ENCODE measurements at places on chromosomes 4 and X. TPM values are rescaled to one million over a fixed set of nuclear protein-coding genes. Genes with fewer than 3 reads are reported as not detected.

The CYTL1 gene
- total RNA-seq, result 41.8 TPM

The MAGEC2 gene
- total RNA-seq, result not detected

The HSFX4 gene
- total RNA-seq, result not detected

The SPANXA2 gene
- total RNA-seq, result not detected

The PLP2 gene
- 12.0 TPM for total RNA-seq

The TMPRSS11A gene
- not detected for total RNA-seq

The TBX22 gene
- total RNA-seq, result not detected

The KIT gene
- total RNA-seq, result 1.2 TPM

The GATA1 gene
- total RNA-seq, result not detected

The TLR10 gene
- not detected for total RNA-seq

- no peak for DNase-seq
These were observed 86.7 kb downstream of the ATP8A1 start for GRCh38 chr4:42570221-42570620.

GRCh38 chr4:40283968-40284367 lies 51.2 kb upstream of the CHRNA9 start:
- peak; percentile 24 for DNase-seq

- no peak for DNase-seq
These were observed 37.2 kb downstream of the CXXC4 start for GRCh38 chr4:104457308-104457981.

DNA sequence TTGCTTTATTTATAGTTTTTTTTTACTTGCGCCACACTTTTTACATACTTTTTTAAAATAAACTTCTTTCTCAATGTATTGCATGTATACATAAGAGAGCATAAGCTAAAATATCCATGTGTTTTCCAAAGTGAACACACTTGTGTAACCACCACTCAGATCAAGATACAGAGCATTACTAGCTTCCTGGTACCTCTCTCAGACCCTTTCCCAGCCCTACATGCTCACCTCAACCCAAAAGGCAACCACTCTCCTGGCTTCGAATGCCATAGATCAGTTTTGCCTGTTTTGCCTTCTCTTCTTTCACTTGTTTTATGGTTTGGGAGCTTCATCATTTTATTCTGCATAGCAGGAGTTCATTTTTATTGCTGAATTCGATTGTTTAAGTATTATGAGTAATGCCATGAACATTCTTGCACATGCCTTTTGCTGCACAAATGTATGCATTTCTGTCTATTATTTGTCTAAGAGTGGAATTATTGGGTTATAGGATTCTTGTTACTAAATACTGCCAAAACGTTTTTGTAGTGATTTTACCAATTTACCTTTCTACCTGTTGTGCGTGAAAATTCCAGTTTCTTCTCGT lies 45.9 kb upstream of the NUDT6 start:
- no peak for DNase-seq

- no peak for DNase-seq
These were observed 62.7 kb upstream of the USP9X start for GRCh38 chrX:41022566-41022965.

GRCh38 chr4:46852800-46853199 lies 56.2 kb downstream of the COX7B2 start:
- no peak for DNase-seq

- DNase-seq, result no peak
These were observed 1395.0 kb upstream of the ADGRL3 start for GRCh38 chr4:59805176-59805575.

DNA sequence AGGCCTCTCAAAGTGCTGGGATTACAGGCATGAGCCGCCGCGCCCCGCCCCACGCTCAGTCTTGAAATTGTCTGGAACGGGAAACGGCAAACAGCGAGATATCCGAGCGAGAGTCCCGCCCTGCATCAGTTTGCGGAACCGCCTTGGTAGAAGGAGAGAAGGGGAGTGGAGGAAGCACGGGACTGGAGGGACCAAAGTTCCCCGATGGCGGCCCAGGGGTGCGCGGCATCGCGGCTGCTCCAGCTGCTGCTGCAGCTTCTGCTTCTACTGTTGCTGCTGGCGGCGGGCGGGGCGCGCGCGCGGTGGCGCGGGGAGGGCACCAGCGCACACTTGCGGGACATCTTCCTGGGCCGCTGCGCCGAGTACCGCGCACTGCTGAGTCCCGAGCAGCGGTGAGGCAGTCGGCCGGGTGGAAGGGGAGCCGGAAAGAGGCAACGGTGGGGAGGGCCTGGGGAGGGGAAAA lies at the start of gene BST1:
Gene BST1, plus strand, starts transcription at position 125 of the 463 bp plus-strand sequence. Its CDS starts 80 bp downstream, at position 205.
- no peak for DNase-seq

- DNase-seq, result no peak
These were observed 41.8 kb downstream of the CLCN3 start for GRCh38 chr4:169662206-169662605.

DNA sequence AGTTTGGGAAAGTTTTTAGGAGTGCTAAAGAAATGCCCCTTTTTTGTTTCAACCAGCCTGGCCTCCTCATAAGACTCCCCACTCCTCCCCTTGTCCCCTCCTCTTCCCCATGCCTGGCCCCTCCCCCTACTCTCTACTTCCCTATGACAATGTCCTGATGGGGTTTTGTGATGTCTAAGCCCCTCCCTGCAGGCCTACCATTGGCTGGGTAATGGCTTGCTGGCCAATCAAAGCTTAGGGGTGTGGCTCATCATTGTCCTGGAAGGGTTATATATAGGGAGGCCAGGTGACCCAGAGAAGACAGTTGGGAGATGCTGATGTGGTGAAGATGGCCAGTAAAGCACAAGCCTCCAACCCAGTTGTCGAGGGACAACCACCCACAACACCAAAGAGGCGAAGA lies 48.2 kb upstream of the PASD1 start:
- DNase-seq, result no peak

DNA sequence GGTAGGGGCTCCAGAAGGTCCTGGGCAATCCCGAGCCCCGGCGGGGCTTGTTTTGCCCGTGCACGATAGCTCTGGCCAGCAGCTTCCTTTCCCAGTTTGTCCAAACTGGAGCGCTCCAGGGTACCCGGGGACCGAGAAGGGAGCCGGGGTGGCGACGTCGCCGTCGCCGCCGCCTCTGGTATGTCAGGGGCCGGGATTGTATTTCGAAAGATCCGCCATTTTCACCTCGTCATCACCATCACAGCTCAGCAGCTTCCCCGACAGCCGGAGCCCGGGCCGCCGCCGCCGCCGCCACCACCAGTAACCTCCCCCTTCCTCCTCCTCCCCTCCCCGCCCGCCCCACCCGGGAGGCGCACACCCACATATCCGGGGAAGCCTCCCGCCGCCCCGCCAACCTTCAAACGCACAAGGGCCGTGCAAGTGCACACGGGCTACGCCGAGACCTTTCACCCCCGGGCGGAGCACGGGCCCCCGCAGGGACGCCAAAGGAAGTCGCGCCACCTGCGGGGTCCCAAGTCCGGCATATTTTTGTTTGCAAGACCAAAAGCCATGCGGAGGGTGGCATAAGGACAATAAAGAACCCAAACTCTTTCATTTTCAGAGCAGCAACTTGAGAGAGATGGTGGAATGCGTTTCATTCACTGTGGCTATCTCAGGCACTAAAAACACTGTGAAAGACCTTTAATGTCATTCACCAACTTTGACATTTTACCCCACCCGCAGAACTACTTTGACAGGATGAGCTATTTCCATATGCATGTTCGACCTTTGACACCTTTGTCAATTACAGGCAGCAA lies at the start of gene LIN54:
Gene LIN54, minus strand, starts transcription at position 302 of the 797 bp plus-strand sequence. CDS start 25,979 bp downstream, outside the sequence.
- DNase-seq, result peak; percentile 44

DNA sequence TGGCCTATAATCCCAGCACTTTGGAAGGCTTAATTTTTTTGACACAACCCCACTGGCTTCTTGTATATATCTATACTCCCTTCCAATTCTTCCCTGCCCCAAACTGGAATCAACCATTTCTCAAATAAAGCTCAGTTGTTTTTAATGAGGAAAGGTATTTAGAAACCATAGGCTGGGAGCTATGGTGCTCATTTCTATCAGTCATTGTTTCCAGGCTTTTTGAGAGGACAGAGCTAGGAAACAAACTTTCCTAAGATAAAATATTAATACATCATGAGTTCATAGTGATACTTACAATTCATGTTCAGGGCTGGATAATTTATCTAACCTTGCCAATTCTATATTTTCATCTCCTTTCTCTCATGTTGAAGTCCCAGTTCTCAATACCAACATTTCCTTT lies 50.3 kb downstream of the BCOR start:
- DNase-seq, result no peak

DNA sequence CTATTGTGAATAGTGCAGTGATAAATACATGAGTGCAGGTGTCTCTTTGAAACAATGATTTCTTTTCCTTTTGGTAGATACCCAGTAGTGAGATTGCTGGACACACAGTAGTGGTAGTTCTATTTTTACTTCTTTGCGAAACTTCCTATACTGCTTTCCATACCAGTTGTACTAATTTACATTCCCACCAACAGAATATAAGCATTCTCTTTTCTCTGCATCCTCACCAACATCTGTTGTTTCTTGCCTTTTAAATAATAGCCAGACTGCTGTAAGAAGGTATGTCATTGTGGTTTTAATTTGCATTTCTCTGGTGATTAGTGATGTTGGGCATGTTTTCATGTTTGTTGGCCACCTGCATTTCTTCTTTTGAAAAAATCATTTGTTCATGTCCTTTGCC lies 105.9 kb downstream of the COL4A6 start:
- no peak for DNase-seq

GRCh38 chr4:143701365-143701764 lies 890 bp upstream of the FREM3 start:
- no peak for DNase-seq

- DNase-seq, result no peak
These were observed 1.0 kb downstream of the SH3KBP1 start for GRCh38 chrX:19886375-19886774.

DNA sequence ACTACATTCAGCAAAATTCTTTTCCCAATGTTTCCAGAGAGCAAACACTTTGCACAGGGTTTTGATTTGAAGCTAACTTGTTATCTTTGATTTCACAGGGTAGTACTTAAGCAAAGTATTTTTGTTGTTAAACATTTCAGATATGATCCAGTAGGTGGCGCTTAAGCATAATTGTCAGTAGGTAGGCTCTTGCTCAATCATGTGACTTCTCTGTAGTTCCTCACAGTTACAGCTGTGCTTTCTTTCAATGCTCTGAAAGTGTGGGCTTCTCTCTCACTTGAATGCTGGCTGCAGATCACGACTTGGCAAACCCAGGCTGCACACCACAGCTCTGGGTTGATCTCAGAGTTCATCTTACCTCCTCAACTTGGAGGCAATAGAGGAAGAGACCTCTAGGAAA lies 1016.5 kb downstream of the SH3BGRL start:
- DNase-seq, result peak; percentile 14

DNA sequence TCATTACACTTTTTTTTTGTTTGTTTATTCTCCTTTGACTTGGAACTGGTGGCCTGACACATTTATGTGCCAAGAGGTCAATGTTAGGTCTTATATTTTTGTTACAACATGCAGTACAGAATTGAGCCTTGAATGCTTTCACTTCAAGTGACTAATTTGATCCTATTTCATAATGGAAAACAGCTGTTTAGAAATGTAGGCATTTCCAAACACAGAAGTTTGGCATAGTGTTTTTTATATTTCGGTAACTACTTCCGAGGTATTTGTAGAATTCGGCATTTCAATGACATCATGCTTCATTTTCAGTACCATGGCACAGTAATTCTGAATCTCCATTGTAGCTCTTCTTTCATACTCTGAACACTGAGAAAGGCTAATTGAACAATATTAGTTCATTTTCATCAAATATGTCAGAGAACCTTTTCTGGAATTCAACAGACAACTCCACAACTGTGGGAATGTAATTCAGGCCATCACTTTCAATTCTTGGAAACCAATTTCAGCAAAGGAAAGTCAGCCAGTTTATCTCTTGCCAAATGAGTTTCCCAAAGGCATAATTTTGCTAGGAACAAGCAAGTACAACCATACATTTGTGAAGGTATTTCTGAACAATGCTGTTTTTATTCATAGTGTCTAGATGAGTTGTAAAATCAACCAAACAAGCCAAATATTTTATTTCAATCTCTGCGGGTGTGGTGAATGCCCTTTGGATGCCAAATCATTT lies 11.4 kb downstream of the FAM120C start:
- no peak for DNase-seq

GRCh38 chr4:80535551-80535950 lies 200.0 kb downstream of the CFAP299 start:
- DNase-seq, result no peak

GRCh38 chr4:145868637-145869409 lies 69.8 kb downstream of the ZNF827 start:
- peak; percentile 25 for DNase-seq

- no peak for DNase-seq
These were observed 69.8 kb upstream of the TTC29 start for GRCh38 chr4:147015491-147015890.

DNA sequence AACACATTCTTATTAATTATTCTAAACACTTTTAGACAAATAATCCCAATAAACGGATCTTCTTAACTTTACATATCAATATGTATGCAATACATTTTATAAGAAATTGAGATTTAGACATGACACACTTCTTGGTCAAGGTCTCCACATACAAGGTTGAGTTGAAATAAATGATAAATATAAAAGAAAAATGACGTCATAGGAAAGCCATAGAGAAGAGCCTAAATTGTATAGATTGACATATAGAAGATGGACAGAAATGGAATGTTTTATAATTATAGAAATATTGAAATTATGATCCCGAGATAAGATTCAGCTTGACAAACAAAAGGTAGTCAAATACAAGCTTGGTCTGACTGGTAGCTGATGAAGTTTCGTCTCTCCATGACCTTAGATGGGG lies 87.4 kb downstream of the RNF150 start:
- DNase-seq, result no peak

DNA sequence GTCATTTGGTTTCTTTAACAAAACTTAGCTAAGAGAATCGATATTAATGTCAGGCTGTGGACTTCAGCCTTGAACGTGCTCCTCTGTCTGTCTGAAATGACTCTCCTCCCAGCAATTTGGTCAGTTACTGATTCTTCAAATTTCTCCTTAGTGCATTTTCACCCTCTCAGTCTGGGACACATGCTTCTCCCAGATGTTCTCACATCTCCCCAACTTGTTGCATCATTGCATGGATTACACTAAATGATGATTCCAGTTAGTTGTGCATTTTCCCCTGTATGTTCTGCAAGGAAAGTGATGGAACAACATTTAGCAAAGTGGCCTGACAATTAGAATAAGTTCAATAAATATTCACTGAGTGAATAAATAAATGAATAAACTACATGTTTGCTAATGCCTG lies 94.4 kb downstream of the NLGN4X start:
- DNase-seq, result no peak

DNA sequence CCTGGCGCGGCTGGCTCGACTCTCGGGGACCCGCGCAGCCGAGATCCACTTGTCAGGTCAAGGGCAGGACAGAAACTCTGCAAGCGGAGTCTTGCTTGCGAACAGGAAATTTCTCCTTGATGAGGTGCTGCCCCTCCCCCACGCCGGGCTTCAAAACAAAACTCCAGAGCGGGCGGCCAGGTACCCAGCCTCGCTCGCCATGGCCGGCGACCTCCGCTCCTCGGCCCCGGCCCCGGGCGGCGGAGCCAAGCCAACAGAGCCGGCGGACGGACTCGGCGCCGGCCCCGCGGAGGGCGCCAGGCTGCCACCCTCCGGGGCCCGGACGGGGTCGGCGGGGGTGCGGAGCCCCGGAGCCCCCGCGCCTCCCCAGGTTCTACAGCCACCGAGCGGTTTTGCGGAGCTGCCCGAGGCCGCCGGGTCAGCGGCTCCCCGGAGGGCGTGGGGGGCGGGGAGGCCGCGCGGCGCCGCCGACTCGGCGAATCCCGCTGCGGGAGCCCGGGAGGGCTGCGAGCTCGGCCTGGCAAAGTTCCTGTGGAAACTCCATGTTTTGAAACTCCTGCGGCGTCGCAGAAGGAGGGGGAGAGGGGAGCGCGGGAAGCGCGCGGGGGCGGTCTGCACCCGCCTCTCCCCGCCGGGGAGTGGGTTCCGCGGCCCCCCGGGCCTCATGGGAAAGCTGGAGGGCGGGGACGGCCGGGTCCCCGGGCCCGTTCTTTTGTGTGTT lies 11.7 kb upstream of the BCOR start:
- no peak for DNase-seq

Measured in dermis microvascular lymphatic vessel endothelial cell (primary cell).